ENCODE measurements at places on chromosomes 6 and 20.

DNA sequence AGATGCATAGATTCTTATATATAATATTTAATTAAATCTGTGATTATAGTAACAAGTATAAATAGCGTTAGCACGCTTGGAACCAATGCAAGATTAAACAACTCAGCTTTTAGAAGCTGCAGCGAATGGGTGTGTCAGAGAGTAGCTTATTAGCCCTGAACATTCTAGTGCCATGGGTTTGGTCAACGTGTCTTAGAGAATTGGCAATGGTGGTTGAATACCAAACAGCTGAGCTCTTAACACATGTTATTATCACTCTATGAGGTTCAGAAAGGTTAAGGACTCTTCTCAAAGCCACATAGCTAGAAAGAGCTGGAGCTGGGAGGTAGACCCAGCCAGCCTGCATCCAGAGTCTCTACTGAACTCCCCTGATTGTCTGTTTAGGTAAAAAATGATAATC, 284.2 kb upstream of the CHD6 start:
- no peaks in the 10 kb centered on the region for H3K4me1 ChIP-seq
- no peaks in the 10 kb centered on the region for H3K36me3 ChIP-seq
- no peak for DNase-seq
- H3K27me3 ChIP-seq = no peaks in the 10 kb centered on the region
- H3K27ac ChIP-seq = no peak overlapping the region

DNA sequence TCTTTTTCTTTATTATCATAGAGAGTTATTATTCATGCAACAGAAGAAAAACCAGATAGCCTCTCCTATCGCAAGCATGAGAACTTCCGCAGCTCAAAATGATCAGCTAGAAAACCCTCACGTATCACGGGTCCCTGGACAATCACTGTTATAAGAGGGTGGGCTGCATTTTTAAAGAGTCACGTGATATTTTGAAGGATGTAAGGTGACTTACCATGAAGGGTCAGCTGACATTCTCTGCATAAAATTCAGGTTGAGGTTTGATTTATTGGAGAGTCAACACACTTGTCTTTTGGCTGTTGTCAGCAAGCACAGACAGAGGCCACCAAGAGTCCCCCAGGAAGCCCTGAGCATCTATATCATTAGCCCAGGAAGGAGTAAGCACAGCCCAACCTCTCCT, 39.5 kb downstream of the ID4 start:
- DNase-seq = no peak
- H3K36me3 ChIP-seq = no peaks in the 10 kb centered on the region
- no peaks in the 10 kb centered on the region for H3K4me1 ChIP-seq
- no peak overlapping the region for H3K4me3 ChIP-seq
- no peaks in the 10 kb centered on the region for H3K27me3 ChIP-seq

GRCh38 chr6:157821342-157822033, 1.6 kb upstream of the SNX9 start:
- no peak for DNase-seq
- H3K27ac ChIP-seq = no peak overlapping the region
- H3K4me1 ChIP-seq = no peaks in the 10 kb centered on the region
- no peaks in the 10 kb centered on the region for H3K36me3 ChIP-seq
- peaks cover 11% of the 10 kb centered on the region for H3K27me3 ChIP-seq

- H3K4me3 ChIP-seq = no peak overlapping the region
- no peak overlapping the region for H3K27ac ChIP-seq
- no peaks in the 10 kb centered on the region for H3K27me3 ChIP-seq
- H3K4me1 ChIP-seq = peaks cover 7% of the 10 kb centered on the region
- no peaks in the 10 kb centered on the region for H3K36me3 ChIP-seq
These were observed 15.2 kb downstream of the DNAH8 start for GRCh38 chr6:38730140-38730862.

DNA sequence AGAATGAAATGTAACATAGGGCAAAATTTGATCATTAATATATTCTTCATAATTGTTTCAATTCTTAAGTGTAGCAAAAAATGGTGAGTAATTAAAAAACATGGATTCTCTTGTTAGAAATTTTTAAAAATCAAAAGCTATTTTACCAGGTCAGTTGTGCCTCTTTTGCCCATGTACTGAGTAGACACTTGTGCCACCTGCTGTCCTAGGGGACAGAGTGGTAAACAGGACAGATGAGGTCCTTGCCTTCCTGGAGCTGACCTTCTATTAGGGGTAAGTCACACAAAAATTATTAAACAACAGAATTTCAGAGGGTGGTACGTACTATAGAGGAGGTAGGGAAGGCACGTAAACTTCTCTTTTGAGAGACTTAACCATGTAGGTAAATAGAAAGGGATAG, 6.5 kb downstream of the RNF24 start:
- no peak overlapping the region for H3K4me3 ChIP-seq
- H3K27me3 ChIP-seq = no peaks in the 10 kb centered on the region
- H3K36me3 ChIP-seq = peaks cover 4% of the 10 kb centered on the region
- H3K4me1 ChIP-seq = no peaks in the 10 kb centered on the region
- DNase-seq = no peak
- H3K27ac ChIP-seq = no peak overlapping the region

GRCh38 chr6:157768304-157768703, 54.7 kb upstream of the SNX9 start:
- H3K36me3 ChIP-seq = no peaks in the 10 kb centered on the region
- peaks cover 5% of the 10 kb centered on the region for H3K4me1 ChIP-seq
- no peak overlapping the region for H3K27ac ChIP-seq
- H3K27me3 ChIP-seq = no peaks in the 10 kb centered on the region
- no peak overlapping the region for H3K4me3 ChIP-seq

DNA sequence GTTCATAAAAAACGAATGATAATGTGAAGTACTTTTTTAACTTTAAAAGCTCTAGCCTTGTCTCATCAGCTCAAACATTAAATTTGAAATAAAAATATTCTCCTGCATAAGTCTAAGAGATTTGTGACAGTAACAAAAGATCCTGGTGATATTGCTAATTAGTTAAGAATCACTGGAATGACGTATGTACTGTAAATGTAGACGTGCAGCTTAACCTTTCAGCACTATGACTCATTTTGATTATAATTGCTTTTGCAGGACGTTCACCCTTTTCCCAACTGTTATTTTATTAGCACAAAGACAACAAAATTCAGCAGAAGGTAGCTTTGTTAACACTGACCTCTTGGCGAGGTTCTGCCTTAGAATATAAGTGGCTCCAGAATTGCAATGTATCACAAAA, 68.6 kb downstream of the TENT5A start:
- no peak overlapping the region for H3K4me3 ChIP-seq
- no peak for DNase-seq
- H3K27ac ChIP-seq = no peak overlapping the region
- no peaks in the 10 kb centered on the region for H3K27me3 ChIP-seq

GRCh38 chr6:24935366-24936152, at the start of gene RIPOR2:
Gene RIPOR2, minus strand, starts transcription at chr6:24935960. Its CDS starts 62 bp downstream, at chr6:24935898.
- no peaks in the 10 kb centered on the region for H3K27me3 ChIP-seq
- peaks cover 28% of the 10 kb centered on the region for H3K4me1 ChIP-seq
- no peaks in the 10 kb centered on the region for H3K36me3 ChIP-seq
- no peak for DNase-seq

DNA sequence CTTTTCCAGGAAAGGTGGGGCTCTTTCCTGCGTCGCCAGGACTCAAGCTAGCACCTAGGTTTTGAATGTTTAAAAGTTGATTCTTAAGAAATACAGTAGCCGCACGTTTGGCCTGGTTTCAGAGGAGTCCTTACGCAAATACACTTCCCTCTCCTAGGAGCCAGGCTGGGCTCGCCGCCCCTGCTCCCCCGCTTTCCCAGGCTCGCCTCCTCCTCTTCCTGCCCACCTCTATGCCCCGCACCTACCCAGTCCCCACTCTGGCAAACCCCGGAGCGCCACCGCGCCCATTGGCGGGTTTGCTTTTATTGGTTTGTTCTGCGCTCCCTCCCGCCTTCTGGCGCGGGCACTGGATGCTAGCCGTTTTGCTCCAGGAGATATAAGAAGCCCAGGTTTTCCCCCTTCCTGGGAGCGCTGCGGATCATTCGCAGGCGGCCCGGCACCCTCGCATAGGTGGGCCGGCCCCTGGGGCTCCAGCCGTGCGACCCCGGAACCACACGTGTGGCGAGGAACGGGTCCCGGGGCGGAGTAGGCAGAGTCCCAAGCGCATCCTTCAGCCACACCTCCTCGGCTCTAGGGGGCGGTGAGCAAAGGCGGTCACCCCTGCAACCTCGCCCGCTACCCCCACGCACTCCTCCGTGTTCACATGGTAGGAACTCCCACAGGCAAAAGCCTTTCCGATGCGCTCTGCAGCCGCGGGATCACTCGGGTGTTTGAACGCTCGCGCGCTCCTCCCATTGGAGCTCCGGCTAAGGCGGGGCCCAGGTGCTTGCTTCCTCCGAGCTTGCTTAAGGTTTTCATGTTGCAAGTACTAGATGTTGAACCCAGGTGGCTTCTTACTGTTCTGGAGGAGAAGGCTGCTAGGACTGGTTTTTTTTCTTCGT, 119.0 kb downstream of the RTN4IP1 start:
- H3K4me1 ChIP-seq = peaks cover 10% of the 10 kb centered on the region
- H3K4me3 ChIP-seq = peak overlapping the region; percentile 81
- peak; percentile 31 for DNase-seq
- H3K27me3 ChIP-seq = peaks cover 32% of the 10 kb centered on the region

DNA sequence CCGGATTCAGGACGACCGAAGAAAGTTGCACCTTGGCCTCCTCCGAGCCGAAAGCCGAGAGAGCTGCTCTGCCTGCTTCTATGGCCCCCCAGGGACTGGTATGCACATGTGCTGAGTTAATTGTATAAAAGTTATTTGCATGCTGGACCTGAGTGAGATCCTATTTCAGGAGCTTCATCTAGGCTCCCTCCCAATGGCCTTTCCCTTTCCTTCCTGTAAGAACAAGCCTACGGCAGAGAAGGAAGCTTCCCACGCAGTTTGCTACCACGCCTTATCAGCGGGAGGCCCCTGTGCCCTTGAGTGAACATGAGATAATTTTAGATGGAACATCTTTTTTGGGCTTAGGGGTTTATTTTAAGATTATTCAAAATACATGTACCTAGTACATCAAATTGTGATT, 65.9 kb downstream of the RIN2 start:
- H3K4me1 ChIP-seq = no peaks in the 10 kb centered on the region
- no peaks in the 10 kb centered on the region for H3K36me3 ChIP-seq
- no peak for DNase-seq
- no peak overlapping the region for H3K27ac ChIP-seq
- H3K27me3 ChIP-seq = no peaks in the 10 kb centered on the region

- H3K4me3 ChIP-seq = no peak overlapping the region
- H3K4me1 ChIP-seq = peaks cover 2% of the 10 kb centered on the region
- no peak for DNase-seq
- H3K36me3 ChIP-seq = no peaks in the 10 kb centered on the region
These were observed 56.5 kb downstream of the KIF16B start for GRCh38 chr20:16516794-16517193.

- no peak for DNase-seq
- no peak overlapping the region for H3K4me3 ChIP-seq
- H3K27ac ChIP-seq = no peak overlapping the region
- H3K27me3 ChIP-seq = no peaks in the 10 kb centered on the region
- peaks cover 5% of the 10 kb centered on the region for H3K4me1 ChIP-seq
These were observed 18.2 kb downstream of the AKAP12 start for GRCh38 chr6:151257985-151258445.

GRCh38 chr6:36463676-36464075, 20.9 kb downstream of the KCTD20 start:
- no peaks in the 10 kb centered on the region for H3K4me1 ChIP-seq
- no peak overlapping the region for H3K27ac ChIP-seq
- DNase-seq = no peak

DNA sequence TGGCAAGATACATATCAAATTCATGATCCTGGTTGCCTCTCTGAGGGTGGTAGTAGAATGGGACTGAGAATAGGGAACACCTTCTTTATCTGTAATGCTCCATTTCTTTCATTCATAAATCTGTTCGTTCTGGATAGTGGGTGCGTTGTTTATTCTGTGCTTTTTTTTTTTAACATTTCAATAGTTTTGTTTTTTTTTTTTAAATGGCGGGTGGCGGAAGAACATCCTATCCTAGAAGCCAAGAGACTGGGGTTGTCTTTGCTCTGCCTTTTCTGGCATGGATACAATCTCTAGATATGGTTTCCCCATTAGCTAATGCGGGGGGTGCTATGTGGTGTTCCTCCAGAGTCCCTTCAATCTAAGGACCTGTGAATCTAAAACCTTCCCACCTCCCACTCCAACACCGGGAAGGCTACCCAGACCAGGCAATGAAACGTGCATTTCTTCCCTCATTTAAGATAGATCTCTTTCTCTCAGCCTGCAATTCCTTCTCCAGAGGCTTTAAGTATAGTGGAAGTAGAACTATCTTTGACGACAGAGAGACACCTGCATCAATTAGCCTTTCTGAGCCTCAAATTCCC, 883 bp upstream of the CCDC28A start:
- H3K4me1 ChIP-seq = peaks cover 4% of the 10 kb centered on the region
- H3K36me3 ChIP-seq = peaks cover 4% of the 10 kb centered on the region
- H3K27ac ChIP-seq = no peak overlapping the region
- no peak for DNase-seq
- H3K4me3 ChIP-seq = peak overlapping the region; percentile 96
- H3K27me3 ChIP-seq = no peaks in the 10 kb centered on the region

DNA sequence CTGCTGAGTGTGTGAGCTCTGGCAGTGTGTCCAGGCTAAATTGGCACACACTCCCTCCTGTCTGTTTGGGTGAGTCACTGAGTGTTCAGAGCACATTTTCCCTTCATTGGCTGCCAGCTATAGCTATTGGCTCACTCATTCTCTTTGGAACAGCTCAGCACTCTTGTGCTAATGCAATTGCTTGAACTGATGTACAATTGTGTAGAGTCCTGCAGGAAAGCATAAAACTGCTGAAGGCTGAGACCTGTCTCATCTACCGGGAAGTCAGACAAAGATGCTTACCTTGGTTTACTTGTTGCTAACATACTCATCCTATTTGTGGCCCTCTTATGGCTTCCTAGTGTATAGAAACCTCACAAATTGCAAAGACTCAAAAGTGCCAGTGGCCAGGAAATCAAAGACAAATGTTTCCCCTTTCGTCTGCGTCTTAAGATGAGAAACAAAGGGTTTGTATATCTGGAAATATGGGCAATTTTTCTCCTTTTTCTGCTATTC, 351.0 kb downstream of the BCKDHB start:
- no peak overlapping the region for H3K27ac ChIP-seq
- H3K4me3 ChIP-seq = no peak overlapping the region
- H3K27me3 ChIP-seq = no peaks in the 10 kb centered on the region
- no peaks in the 10 kb centered on the region for H3K4me1 ChIP-seq
- no peaks in the 10 kb centered on the region for H3K36me3 ChIP-seq
- no peak for DNase-seq

DNA sequence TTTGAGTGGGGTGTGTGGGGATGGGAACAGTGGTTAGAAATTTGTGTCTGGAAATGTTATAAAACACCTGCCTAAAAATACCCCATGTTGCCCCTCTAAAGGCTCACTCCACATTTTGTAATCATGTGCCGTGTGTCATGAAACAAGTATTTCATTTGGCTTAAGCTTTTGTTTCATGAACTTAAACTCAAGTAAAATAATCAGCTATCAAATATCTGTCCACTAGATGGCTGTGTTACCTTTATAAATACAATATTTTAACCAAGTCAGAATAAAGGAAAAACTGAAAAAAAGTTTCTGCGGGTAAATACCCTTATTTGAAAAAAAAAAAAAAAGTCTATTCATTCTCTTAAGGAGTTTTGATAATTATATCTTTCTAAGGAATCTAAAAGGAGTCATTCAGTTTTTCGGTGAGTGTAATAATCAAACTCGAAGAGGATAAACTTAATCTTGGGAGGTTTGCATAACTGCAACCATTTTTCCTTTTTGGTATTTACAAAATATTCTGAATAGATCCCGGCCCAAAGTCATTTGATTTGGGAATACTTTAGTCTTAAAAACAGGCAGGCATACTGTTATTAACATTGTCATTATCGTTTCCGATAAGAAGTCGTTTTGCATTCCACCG, 29.9 kb upstream of the MTRF1L start:
- H3K4me3 ChIP-seq = no peak overlapping the region
- H3K36me3 ChIP-seq = no peaks in the 10 kb centered on the region
- no peaks in the 10 kb centered on the region for H3K4me1 ChIP-seq
- H3K27ac ChIP-seq = no peak overlapping the region

GRCh38 chr20:23180451-23180921, 94.4 kb upstream of the CD93 start:
- H3K4me1 ChIP-seq = no peaks in the 10 kb centered on the region
- no peak for DNase-seq
- H3K4me3 ChIP-seq = no peak overlapping the region
